Stimulated activated naive CD4-positive, alpha-beta T cell (primary cell): ENCODE measurements at places on chromosomes 12 and 14.

- no peak for DNase-seq
Measured at GRCh38 chr14:75626396-75626795, 34.3 kb downstream of the ERG28 start.

DNA sequence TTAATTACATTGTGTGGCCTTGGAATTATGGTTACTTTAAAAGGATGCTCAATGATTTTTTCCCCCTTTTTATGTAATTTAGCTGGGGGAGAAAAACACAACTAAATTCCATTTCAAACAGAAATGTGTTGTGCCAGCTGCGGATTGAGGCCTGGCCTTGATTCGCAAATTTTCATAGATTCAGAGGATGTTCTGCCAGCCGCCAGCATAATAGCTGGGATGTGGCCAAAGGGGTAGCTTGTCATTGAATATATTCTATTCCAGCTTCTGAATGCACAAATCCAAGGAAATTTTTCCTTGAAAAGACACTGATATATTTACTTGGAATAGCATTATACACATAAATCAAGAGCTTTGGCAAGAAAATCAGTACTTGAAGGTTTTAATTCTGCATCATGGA lies 43.7 kb downstream of the TRHDE start:
- no peak for DNase-seq

GRCh38 chr12:54390668-54391551 lies 6.4 kb upstream of the ZNF385A start:
- DNase-seq = peak; percentile 66

DNA sequence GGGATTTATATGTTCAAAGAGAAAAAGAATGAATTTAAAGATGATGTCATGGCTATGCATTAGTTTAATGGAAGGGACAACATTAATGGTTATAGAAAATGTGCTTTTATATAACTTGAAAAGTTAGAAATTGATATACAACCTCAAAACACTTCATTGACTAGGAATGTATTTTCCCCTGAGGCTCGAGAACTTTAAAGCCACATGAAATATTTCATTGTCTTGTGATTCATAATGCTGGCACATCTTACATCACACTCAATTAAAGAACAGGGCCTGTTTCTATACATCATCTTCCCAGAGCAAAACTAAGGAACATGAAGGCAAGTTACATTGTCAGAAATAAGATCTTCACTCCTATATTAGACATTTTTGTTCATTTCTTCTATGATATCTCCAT lies 35.2 kb upstream of the PAWR start:
- no peak for DNase-seq

DNA sequence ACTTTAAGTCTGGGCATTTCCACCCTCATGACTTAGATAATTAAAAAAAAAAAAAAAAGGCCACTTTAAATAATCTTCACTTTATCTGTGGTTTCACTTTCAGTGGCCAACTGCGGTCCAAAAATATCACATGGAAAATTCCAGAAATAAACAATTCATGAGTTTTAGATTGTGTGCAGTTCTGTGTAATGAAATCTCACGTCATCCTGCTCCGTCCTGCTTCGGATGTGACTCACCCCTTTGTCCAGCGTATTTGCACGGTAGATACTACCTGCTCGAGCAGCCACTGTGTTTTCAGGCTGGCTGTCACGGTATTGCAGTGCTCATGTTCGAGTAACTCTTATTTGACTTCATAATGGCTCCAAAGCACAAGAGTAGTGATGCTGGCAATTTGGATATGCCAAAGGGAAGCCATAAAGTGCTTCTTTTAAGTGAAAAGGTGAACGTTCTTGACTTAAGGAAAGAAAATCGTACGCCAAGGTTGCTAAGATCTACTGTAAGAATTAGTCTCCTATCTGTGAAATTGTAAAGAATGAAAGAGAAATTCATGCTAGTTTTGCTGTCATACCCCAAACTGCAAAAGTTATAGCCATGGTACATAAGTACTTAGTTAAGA lies 2.4 kb downstream of the E2F7 start:
- DNase-seq = no peak

GRCh38 chr12:122947352-122947792 lies 18.9 kb downstream of the ABCB9 start:
- no peak for DNase-seq

DNA sequence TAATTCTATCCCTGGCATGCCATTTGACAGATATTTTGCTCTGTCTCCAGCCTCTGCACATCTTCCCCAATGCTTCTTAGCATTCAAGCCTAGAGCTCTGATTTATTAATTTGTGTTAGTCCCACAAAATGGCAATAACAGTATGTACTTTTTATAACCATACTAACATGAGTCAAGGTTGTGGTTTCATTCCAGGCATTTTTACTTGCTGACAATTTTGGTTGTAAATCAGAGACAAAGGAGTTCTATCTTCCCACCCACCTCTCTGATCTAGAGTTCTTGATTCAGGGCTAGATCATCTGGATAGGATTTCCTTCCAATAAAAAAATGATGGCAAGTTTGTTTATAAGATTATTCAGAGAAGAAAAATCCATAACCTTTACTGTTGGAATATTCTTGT lies 18.5 kb upstream of the CISTR start:
- no peak for DNase-seq

DNA sequence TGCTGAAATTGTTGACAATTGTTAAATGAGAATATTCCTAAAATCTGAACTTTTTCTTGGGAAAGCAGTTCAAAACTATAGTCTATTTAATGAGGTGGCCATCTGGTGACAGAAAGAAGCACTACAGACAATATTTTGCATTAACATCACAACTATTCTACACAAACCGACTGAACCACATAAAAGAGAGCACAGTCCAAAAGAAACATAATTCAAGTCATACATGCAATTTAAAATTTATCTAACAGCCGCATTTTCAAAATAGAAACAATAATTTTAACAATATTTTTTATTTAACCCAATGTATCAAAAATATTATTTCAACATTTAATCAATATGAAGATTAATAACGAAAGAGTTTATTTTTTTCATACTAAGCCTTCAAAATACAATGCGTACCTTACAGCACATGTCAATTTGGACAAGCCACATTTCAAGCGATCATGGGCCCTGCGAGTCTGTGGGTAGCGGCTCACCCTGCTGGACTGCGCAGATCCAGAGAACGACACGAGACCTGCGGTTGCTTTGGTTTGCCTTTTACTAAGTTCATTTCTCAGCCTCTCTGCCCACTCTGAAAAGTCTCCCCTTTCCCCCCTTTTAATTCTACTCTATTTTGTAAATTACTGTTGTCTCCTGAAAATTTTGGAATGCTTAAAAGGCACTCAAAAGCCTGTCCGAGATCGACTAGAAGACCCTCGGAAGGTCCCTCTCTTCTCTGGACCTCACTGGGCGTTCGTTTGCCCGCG lies 947 bp upstream of the LRRC9 start:
- no peak for DNase-seq

DNA sequence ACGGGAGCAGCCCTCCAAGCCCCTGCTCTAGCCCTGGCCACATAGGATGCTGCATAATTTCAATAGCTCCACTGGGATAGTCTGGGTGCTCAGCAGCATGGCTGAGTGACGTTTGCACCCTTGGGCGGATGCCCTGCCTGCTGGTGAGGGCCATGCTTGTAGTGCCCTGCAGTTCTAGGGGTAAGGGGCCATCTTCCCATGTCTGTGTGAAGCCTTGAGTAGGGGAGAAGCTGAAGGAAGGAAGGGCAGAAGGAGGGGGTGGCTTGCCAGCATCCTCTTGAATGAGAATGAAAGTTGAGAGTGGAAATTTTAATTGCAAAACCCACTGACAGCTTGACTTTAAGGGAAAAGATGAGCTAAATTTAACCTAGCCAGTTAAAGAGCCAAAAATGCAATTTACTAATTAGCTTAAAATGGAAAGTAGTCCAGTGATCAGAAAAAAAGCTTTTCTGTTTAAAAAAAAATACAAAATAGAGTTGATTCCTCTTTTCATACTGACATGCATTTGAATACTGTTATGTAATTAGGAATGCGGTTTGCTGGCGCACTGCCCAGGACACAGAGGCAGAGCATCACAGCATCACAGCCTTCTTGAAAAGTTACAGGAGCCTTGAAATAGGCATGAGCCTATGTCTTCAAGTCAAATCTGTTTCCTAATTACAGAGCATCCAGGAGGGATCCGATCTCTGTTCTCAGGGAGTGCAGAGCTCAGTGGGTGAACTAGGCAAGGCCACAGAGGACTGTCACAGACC lies 18.5 kb upstream of the EML1 start:
- DNase-seq = no peak

GRCh38 chr12:131371401-131372170 lies 339.3 kb upstream of the SFSWAP start:
- no peak for DNase-seq

DNA sequence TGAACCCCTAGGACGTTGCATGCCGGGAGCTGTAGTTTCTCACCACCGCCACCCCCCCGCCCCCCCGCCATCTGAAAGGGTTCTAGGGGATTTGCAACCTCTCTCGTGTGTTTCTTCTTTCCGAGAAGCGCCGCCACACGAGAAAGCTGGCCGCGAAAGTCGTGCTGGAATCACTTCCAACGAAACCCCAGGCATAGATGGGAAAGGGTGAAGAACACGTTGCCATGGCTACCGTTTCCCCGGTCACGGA lies 501 bp upstream of the HSP90B1 start:
- peak; percentile 99 for DNase-seq
